ENCODE measurements at places on chromosomes 6 and 20.

- no peak overlapping the region for H3K4me3 ChIP-seq
- no peak overlapping the region for H3K27ac ChIP-seq
- H3K4me1 ChIP-seq: no peaks in the 10 kb centered on the region
- H3K36me3 ChIP-seq: no peaks in the 10 kb centered on the region
These were observed 133.2 kb downstream of the SNX5 start for GRCh38 chr20:17835240-17835933.

- peaks cover 13% of the 10 kb centered on the region for H3K4me1 ChIP-seq
- peaks cover 2% of the 10 kb centered on the region for H3K36me3 ChIP-seq
- DNase-seq: no peak
- H3K27ac ChIP-seq: no peak overlapping the region
- H3K4me3 ChIP-seq: no peak overlapping the region
These were observed 142.9 kb upstream of the OLIG3 start for GRCh38 chr6:137637121-137637520.

GRCh38 chr6:100614933-100615332 is 150.2 kb upstream of the SIM1 start:
- H3K4me1 ChIP-seq: no peaks in the 10 kb centered on the region
- peaks cover 27% of the 10 kb centered on the region for H3K36me3 ChIP-seq
- no peak for DNase-seq
- no peak overlapping the region for H3K27ac ChIP-seq
- H3K4me3 ChIP-seq: no peak overlapping the region

DNA sequence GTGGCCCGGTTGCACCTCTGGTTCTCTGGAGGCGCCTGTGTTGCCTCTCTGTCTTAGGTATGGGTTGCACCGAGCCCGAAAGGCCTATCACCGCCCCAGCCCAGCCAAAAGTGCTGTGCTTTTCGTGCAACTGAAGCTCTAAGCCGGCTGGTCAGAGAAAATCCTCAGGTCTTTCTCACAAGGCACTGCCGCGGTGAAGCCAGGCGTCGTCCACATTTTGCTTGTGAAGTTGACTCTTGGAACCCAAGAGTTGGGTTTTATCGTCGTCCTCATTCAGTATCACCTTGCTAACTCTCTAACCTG is 726 bp upstream of the EMILIN3 start:
- peaks cover 32% of the 10 kb centered on the region for H3K27me3 ChIP-seq
- no peak overlapping the region for H3K27ac ChIP-seq
- no peaks in the 10 kb centered on the region for H3K36me3 ChIP-seq
- H3K4me3 ChIP-seq: no peak overlapping the region
- DNase-seq: no peak
- H3K4me1 ChIP-seq: no peaks in the 10 kb centered on the region

DNA sequence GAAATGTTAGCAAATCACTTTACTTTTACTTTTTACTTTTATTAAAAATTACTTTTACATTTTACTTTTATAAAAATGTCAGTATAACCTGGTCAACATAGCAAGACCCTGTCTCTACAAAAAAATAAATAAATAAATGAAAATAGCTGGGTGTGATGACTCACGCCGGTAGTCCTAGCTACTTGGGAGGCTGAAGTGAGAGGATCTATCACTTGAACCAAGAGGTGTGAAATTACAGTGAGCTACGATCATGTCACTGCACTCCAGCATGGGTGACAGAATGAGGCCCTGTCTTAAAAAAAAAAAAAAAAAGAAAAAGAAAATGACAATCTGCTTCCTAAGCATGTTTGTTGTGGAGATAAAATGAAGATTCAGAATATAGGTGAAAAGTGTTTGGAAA is 31.0 kb upstream of the FBXO30 start:
- DNase-seq: no peak
- no peaks in the 10 kb centered on the region for H3K27me3 ChIP-seq
- no peak overlapping the region for H3K4me3 ChIP-seq
- peaks cover 7% of the 10 kb centered on the region for H3K36me3 ChIP-seq
- no peaks in the 10 kb centered on the region for H3K4me1 ChIP-seq
